ENCODE measurements at places on chromosomes 12 and 14. TPM values are rescaled to one million over a fixed set of nuclear protein-coding genes. Genes with fewer than 3 reads are reported as not detected.
A peak's percentile ranks its signal among the peaks of the same experiment; 100 is the strongest.

DNA sequence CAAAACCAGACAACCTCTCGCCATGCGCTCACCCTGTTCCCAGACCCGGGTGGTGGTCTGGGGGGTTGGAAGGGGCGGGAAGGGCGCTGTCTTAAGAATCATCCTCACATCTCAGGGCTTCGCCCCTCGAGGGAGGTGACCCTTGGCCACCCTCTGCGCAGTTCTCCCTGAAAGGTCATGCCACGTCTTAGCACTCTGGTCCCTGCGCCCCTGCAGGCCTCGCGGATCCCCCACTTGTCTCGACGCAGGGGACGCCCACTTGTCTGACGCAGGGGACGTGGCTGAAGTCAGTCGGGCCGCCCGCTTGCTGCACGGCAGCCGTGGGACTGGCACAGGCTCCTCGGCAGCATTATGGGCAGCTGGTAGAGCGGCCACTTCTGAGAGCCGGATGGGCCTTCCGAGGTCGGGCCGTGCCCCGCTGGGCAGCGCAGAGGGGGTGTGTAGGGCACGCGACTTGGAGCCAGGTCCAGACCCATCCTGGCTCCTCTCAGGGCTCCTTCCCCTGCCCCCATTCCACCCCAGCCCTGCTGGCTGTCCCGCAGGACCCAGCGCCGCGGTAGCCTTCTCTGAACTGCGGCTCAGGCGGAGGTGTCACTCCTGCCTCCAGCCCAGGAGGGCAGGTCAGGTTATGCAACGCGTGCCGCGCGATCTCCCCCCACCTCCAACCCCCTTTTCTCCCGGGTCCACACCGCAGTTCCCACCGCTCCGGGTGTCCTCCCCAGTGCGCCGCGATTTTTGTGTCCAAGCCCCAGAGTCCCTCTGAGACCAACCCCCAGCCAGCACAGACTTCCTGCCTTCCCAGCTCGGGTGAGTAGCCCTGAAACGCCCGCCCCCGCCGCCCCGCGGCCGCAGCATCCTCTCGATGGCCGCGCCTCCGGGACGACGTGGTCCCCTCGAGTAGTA, 40.9 kb upstream of the CAPRIN2 start:
- no peak overlapping the region for H3K27ac ChIP-seq
- no peaks in the 10 kb centered on the region for H3K36me3 ChIP-seq
- no peaks in the 10 kb centered on the region for H3K27me3 ChIP-seq
- DNase-seq = no peak
- no peak overlapping the region for H3K4me3 ChIP-seq

GRCh38 chr12:6872073-6873048, 742 bp downstream of the SPSB2 start:
- H3K36me3 ChIP-seq = peaks cover 56% of the 10 kb centered on the region
- no peaks in the 10 kb centered on the region for H3K27me3 ChIP-seq
- H3K4me1 ChIP-seq = peaks cover 53% of the 10 kb centered on the region
- peak overlapping the region; percentile 87 for H3K27ac ChIP-seq
- H3K4me3 ChIP-seq = peak overlapping the region; percentile 75

DNA sequence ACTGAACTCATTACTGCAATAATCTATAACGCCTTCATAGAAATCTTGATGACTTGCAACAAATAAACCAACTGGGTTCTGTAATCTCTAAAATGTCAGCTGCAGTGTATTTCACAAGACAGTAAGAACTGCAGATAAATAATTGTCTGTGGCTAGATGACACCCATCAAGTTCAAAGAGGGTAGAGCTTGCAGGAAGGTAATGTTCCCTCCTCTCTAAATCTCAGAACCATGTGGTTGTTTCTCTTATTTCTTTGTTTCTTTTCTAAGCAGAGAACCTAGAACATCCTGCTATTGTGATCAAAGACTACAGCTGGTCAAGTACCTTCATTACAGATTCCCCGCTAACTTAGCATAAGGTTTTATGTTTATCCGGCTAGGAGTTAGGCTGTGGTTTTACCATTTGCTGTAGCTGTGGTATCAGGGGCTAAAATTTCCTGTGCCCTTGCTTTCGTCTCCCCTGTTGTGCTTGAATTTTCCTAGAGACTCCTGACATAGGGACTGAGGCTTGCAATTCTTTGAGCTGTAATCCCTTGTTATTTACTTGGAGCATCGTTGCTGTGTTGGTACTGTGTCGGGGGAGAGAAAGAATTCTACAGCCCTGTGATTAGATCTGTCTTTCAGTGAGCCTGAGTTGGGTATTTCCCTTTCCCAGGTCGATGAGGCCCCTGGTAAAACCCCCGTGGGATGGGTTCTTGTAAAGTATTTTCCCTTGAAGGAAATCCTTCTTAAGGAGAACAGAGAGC, 253.1 kb upstream of the BTG1 start:
- no peaks in the 10 kb centered on the region for H3K36me3 ChIP-seq
- no peak overlapping the region for H3K4me3 ChIP-seq
- H3K4me1 ChIP-seq = peaks cover 9% of the 10 kb centered on the region
- H3K27ac ChIP-seq = no peak overlapping the region

GRCh38 chr12:50925920-50926319, 26.4 kb upstream of the HIGD1C start:
- H3K4me3 ChIP-seq = peak overlapping the region; percentile 93
- H3K4me1 ChIP-seq = peaks cover 74% of the 10 kb centered on the region
- peak overlapping the region; percentile 99 for H3K27ac ChIP-seq
- DNase-seq = no peak

KRT73 gene
- not detected for total RNA-seq

TULP3 gene
- total RNA-seq = 11.7 TPM

Data from Karpas-422 (cell line).